ENCODE measurements at places on chromosomes 12 and 14.
A peak's percentile ranks its signal among the peaks of the same experiment; 100 is the strongest.

DNA sequence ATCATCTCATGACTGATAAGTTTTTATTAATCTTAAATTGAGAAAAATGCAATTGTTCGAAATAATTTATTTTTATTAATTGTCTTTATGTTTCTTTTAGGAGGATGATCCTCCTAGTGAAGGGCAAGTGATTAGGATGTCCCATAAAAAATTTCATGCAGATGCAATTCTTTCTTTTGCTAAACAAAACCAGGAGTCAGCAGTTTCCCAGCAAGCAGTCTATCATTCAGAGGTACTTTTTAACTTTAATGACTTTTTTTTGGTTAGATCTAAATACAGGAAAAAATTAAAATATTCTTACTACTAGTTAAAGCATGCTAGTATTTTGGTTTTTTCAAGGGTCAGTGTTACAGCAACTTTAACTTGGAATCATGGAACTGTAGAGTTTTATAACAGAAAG, 64.5 kb downstream of the KIAA0586 start:
- no peak for DNase-seq

GRCh38 chr12:49808686-49809380, 19.4 kb downstream of the NCKAP5L start:
- DNase-seq, result no peak

DNA sequence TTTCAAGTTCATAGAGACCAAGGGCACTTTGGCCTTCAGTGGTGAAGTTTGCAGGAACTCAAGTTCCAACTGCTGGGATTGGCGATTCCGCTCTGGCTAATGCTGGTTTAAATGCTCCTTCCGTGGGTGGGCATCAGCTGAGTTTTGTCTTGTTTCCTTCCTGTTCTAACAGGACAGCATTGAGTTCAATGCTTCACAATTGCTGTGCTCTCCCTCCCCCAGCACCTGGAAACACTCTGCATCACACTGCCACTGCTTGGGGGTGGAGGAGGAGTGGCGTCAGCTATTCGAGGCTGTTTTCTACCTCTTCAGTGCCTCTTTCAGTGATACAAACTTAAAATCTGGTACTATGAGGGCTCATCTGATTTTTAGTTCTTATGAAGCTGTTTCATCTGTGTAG, 634.9 kb downstream of the FSCB start:
- DNase-seq, result no peak

- no peak for DNase-seq
These were observed 8.4 kb downstream of the HOXC8 start for GRCh38 chr12:54017027-54017788.

GRCh38 chr12:131369094-131369845, 341.6 kb upstream of the SFSWAP start:
- DNase-seq, result no peak

DNA sequence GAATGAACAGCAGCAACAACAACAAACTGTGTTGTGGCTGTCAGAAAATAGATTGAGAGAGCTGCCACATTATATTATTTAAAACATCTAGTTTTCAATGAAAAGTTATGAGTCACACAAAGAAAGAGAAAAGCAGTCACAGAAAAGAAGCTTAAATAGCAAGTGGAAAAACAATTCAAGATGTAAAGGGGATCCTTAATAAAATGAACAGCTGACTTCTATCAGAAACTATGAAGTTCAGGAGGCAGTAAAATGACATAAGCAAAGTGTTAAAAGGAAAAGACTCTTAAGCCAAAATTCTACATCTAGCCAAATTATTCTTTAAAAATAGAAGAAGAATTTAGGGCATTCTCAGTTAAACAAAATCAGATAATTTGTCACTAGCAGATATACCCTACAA, 5.6 kb downstream of the CLEC14A start:
- DNase-seq, result no peak

DNA sequence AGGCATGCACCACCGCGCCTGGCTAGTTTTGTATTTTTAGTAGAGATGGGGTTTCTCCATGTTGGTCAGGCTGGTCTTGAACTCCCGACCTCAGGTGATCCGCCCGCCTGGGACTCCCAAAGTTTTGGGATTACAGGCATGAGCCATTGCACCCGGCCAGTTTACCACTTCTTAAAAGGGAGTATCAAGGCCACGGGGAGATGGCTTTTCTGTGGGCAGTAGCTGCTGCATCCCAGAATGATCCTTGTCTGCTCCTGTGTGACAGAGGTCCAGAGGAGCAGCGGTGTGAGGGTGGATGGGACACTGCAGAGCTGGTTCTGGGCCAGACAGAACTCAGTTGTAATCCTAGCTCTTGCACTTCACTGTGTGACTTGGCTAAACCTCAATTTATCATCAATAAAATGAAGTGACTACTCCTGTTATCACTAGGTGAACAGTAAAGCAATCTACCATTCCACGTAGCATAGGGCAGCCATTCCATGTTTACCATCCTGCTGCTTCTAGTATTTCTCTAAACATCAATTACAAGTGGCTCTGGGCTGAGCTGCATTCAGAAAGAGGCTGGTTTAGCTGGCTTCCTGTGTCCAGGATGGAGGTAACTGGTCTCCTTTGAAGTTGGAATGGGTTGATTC, 3.0 kb upstream of the NPFF start:
- DNase-seq, result no peak

DNA sequence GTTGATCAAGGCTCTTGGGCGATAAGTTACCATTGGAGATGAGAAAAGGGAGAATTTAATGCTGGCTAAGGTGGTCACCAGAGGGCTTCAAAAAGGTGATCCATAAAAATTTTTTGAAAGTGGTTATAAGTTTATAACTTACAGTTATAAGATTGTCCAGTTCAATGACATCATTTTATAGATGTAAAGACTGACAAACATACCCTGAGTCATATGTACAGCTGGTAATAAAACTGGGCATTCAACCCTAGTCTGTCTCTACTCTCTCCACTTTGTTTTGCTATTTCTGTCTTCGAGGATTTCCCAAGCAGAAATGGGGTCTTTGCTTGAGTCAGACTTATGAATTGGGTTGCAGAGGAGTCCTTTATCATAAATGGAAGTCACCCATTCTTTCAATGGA, 454.0 kb downstream of the SOX5 start:
- DNase-seq, result no peak

- DNase-seq, result no peak
These were observed 94.3 kb downstream of the LRRC74A start for GRCh38 chr14:76920331-76921087.

DNA sequence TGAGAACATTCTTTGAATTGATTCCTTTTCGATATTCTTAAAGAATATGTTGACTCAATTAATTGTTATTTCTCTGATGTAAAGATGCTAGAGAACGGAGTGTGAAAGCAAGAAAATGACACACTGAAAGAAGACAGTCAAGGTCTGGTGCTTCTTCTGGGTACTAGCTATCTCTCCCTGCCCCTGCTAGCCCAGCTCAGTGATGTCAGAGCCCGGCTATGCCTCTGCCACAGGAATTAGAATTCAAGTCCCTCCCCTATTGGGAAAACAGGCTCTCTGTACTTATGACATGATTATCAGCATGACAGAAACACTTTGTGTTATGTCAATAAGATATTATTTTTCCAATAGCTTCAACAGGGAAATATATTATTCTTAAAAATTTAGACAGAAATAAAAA, 252.4 kb downstream of the KCNC2 start:
- DNase-seq, result no peak

- no peak for DNase-seq
These were observed 3.0 kb downstream of the WNT1 start for GRCh38 chr12:48980953-48981756.

DNA sequence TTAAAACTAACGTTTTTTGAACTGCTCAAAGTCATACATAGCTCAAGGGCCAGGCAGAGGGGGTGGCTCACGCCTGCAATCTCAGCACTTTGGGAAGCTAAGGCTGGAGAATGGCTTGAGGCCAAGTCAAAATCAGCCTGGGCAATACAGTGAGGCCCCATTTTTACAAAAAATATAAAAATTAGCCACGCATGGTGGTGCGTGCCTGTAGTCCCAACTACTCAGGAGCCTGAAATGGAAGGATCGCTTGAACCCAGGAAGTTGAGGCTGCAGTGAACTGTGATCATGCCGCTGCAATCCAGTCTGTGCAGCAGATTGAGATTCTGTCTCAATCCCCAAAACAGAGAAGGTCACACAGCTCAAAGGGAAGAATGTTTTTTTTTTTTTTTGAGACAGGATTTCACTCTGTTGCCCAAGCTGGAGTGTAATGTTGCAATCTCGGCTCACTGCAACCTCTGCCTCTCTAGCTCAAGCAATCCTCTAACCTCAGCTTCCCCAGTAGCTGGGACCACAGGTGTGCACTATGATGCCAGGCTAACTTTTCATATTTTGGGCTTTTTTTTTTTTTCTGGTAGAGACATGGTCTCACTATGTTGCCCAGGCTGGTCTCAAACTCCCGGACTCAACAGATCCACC, 2.9 kb downstream of the RBM23 start:
- no peak for DNase-seq

DNA sequence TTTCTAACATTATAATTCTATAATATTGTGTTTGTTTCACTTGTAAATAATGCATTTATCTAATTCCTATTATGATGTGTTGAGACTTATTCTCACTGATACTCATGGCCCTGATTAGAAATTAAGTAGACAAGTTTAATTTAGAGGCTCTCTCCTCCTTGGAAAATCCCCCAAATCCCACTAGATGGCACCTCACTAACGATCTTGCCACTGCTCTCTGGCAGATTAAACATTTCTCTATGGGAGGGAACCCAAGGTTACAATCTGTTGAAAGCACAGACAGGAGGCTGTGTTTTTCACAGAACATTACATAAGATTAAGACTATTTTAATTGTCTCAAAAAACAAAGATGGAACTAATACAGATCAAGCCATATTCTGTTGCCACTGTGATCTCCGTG, 318.7 kb downstream of the LRFN5 start:
- DNase-seq, result no peak

DNA sequence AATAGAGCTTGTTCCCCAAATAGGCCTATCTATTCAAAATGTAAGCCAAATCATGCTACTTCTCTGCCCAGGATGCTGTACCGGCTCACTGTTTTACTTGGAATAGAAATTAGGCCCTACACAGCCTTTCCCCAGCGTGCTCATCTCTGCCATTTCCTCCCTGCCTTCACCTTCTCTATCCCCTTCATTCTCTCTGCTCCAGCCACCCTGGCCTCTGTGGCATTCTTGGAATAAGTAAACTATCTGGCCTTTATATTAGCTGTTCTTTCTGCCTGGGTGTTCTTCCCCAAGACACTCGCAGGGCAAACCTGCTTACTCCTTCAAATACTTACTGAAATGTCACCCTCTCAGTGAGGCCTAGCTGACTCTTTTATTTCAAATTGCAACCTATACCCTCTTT, 30.9 kb upstream of the DYRK2 start:
- DNase-seq, result no peak

DNA sequence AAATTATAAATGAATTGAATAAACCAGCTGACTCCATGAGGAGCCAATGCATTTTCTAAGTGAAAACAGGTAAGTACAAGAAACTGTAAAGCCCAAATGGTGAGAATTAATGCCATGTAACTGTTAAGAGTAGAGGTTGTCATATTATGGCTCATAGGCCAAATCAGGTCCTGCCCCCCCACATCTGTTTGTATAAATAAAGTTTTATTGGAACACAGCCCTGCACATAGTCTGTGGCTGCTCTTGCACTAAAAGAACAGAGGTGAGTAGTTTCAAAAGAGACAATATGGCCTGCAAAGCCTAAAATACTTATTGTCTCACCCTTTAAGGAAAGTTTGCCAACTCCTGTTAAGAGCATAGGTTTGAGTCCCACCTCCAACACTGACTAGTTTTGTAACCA, 140.5 kb upstream of the SRRM4 start:
- no peak for DNase-seq

GRCh38 chr12:98211909-98212695, 303.3 kb upstream of the TMPO start:
- no peak for DNase-seq

GRCh38 chr12:75977952-75978671, 53.5 kb downstream of the PHLDA1 start:
- DNase-seq, result peak; percentile 80

GRCh38 chr14:37753459-37753858, 158.0 kb downstream of the TTC6 start:
- DNase-seq, result no peak

GRCh38 chr14:54908190-54908589, 5.6 kb upstream of the GCH1 start:
- DNase-seq, result no peak

DNA sequence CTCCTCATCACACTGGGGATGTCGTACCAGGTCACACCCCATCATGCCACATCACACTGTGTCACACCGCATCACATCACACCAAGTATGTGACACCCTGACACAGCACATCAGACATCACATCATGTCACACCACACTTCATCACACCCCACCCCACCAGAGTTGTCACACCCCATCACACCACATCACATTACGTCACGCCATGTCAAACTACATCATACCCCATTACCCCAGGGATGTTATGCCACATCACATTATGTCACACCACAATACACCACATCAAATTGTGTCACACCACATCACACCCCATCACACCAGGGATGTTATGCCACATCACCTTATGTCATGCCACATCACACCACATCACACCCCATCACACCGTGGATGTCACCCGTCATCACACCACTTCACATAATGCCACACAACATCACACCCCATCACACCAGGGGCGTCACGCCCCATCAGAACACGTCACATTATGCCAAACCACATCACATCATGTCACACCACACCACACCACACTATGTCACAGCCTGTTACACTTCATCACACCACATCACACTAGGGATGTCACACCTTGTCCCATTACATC, 133.6 kb downstream of the TMEM121 start:
- DNase-seq, result no peak

- no peak for DNase-seq
These were observed 77.4 kb downstream of the SCARB1 start for GRCh38 chr12:124786061-124786964.

DNA sequence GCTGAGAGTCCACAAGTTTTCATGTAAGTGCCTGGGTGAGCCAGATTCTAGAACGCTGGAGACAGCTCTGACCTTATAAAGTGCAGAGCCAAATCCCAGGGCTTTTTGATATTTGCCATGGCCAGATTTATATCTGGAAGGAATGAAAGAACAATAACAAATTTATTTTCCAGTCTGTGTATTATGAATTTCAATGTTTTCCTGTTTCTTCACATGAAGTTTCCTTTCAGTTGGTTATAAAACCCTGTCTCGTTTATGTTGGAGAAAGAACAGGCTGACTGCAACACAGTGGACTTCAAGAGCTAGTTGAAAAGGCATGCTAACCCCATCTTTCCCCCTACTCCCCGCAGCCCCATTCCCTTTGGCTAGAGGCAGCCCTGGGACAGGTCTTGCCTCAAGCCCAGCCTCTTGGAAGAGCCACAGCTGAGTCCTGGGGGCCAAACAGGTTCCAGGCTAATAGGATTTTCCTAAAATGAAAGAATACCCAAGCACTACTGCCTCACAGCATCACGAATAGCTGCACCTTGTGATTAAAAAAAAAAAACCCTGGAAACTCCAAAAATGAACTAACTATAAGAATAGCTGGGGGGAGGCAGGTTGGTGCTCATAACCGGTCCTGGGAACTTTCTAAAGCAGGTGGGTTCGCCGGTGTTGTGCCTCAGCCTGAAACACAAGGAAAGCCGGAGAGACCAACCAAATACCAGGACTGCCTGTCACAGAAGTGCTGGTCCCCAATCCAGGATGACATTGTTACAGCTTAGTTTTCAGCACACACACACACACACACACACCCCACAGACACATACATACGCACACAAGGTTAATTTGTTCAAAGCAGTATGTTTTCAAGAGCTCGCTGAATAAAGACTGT, 1.5 kb downstream of the FBLN5 start:
- DNase-seq, result no peak
